ENCODE measurements at places on chromosomes 2 and 18. TPM values are rescaled to one million over a fixed set of nuclear protein-coding genes. Genes with fewer than 3 reads are reported as not detected.
A peak's percentile ranks its signal among the peaks of the same experiment; 100 is the strongest.

DNA sequence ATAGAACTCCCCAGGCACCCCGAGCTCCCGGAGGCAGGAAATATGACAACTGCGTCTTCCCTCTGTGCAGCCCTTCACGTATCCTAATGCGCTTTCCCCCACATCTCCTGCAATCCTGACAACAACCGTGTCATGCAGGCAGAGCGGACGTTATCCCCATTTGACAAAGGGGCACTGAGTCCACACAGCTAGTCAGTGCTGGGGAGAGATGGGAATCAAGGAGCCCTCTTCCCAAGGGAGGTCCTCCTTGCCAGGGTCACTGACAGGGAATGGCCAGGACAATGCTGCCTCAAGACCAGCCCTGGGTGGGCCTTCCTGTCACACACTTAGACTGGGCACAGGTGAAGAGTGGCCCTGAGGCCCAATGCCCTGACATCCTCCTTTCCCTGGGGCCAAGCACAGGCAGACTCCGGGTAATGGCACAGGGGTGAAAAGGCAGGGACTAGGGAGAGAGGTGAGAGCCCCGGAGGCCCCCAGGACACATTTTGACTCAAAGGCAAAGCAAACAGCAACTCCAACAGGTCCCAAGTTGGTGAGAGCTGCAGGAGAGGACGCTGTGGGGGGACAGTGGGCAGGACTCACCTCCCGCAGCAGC lies 2.2 kb downstream of the ADCY3 start:
- DNase-seq, result no peak

DNA sequence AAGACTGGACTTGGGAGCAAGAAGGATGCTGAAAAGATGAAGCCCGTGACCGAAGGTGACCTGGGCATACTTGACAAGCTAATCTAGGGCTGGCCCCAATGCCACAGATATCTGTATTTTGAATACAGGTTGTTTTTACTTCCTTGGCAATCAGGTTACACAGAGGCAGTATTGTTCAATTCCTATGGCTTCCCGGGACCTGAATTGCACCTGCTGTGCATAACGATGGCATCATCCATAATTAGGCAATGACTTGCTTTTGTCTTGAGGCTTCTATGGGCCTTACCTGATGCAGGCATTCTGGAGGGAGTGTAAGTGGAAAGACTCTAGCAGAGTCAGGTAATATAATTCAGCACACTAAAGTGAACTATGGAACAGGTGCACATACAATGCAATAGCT lies 60.6 kb upstream of the CUL3 start:
- no peak for DNase-seq

The FBXO48 gene
- polyA plus RNA-seq, result 0.74 TPM

The TUBA4B gene
- polyA plus RNA-seq, result 0.55 TPM

The ATP6V1C2 gene
- polyA plus RNA-seq, result 0.08 TPM

The MZT2A gene
- polyA plus RNA-seq, result 129 TPM

- no peak for DNase-seq
These were observed 193.5 kb upstream of the ALKAL2 start for GRCh38 chr2:481388-481787.

DNA sequence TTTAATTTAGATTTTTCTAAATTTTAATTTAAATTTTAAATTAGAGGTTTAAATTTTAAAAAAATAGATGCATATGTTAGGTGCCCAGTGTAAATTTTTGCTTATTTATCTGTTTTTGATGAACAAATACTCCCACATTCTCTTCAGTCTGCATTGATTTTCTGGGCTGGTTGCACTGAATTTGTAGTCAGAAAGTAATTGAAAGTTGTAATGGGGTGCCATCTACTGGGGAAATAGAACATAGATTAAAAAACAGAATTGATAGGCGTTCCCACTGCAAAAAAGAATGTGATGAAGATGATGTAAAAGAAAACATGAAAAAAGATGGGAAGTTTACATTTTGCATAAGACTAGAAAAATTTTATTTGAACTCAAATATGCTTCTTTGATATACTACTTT lies 51.7 kb upstream of the CCDC85A start:
- DNase-seq, result peak; percentile 49

Measured in A549 (cell line).